ENCODE measurements at places on chromosomes 7 and 10.

DNA sequence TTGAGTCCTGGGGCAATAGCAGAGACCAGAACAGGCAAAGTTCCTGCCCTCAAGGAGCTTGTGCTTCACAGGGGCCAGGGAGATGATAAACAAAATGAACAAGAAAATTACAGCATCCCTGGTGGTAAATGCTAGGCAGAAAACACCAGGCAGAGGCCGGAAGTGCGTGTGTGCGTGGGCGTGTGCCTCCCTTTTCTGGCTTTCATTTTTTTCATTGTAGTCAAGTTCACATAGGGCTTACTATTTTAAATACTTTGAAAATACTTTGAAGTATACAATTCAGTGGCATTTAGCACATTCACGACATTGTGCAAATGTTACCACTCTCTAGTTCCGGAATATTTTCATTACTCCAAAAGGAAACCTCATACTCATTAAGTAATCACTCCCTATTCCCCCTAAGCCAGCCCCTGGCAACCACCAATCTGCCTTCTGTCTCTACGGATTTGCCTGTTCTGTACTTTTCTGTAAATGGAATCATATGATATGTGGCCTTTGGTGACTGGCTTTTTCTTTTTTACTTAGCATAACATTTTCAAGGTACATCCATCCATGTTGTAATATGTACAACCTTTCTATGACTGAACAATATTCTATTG lies 88.1 kb upstream of the PDCD4 start:
- DNase-seq = no peak

DNA sequence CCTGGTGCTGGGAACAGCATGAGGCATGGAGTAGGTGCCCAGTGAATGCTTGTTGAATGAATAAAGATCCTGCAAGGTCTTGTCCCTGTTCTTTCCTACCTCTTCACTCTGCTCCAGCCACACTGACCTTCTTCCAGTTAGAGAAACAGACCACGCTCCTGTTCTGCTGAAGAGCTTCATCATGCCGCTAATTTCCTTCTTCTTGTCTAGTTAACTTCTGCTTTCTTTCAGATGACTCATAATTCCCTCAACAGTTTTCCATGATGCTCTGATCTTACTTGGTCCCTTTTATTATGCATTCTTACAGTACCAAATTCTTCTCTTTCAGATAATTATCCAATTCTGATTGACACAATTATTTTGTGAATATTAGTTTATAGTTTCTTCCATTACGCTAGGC lies 59.5 kb upstream of the C1QL3 start:
- DNase-seq = no peak

- no peak for DNase-seq
These were observed 204.3 kb downstream of the CHCHD3 start for GRCh38 chr7:132877573-132877972.

DNA sequence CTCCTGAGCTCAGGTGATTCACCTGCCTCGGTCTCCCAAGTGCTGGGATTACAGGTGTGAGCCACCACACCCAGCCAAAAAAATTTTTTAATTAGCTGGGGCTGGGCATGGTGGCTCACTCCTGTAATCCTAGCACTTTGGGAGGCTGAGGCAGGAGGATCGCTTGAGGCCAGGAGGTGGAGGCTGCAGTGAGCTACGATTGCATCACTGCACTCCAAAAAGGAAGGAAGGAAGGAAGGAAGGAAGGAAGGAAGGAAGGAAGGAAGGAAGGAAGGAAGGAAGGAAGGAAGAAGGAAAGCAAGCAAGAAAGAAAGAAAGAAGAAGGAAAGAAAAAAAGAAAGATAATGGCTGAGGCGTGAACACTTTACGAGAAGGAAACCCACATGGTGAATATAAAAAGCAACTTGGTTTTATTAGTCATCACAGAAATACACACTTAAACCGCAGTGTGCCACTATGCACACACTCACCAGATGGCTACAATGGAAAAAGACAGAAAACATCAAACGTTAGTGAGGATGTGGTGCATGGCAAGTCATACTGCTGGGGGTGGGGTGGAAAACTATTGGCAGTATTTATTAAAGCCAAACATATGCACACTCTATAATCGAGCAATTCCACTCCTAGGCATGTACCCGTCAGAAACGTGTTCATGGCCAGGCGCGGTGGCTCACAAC lies 4.4 kb upstream of the CCL26 start:
- no peak for DNase-seq

- DNase-seq = no peak
These were observed 44.8 kb downstream of the MYOF start for GRCh38 chr10:93437086-93437945.

GRCh38 chr10:43264965-43265798 lies 1.7 kb downstream of the RASGEF1A start:
- DNase-seq = no peak

DNA sequence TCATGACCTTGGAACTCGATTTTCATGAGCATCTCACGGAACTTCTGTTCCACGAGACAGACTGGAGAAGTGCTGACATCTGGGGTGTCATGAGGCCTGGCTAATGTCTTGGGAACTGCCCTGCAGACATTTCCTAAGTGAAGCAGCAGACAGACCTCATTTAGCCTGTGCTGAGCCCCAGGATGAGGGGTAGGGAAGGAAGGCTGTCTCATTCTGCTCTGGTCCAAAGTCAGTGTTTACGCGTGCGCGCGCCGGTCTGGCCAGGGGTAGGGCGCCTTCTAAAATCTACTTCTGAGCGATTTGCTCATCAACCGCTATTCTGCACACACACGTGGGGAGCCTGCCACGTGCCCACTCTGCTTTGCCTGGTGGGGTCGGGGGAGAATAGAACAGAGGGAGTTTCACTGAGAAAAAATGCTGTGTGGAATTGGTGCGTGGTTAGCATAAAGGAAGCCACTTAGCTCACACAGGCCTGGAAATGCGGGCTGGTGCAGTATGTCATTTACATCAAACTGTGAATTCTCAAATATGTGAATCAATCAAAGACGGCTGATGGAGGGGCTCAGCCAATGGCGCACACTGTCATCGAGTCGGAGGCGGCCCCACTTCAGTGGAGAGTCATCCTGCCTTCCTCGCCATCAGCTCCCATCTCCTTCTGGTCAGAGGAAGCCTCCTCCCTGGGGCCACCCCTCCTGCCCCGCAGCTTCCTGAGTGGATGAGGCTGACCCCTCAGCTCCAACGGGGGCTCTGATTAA lies 335.1 kb downstream of the ADARB2 start:
- DNase-seq = no peak

GRCh38 chr7:134176037-134176350 lies 48.9 kb downstream of the LRGUK start:
- no peak for DNase-seq

GRCh38 chr7:154836021-154836448 lies 166.9 kb downstream of the PAXIP1 start:
- no peak for DNase-seq

DNA sequence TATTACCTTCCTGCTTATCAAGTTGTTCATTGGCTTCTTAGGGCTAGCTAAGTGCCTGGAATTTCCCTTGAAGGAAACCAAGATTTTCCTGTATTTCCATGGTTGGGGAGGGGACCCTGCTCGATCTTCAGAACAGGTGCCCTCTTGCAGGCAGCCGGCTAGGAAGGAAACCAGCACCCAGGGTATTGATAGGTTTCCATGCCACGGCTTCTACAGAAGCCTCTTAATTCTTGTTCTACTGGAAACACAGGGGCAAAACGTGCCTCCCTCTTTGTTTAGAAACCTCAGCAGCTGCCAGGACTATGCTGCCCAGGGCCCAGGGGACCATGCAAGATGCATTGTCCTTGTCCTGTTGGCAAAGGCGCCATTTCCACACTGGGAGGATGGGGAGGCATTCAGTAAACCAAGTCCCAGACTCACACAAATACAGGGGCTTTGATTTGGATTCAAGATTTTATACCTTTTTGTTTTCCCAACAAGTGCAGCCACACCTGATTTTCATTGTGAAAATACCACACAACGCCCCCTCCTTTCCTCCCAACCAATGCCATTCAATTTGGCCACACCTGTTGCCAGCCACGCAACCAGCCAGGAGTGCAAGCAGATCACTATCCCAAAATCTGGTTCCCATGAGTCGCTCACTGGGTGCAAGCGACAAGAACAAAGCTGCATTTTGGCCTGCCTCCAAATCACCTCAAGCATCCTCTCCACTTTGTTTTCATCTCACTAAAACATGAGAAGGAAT lies 29.6 kb downstream of the C10orf71 start:
- DNase-seq = no peak

GRCh38 chr10:129886263-129886662 lies 77.8 kb downstream of the EBF3 start:
- no peak for DNase-seq

GRCh38 chr7:91194841-91195240 lies 69.4 kb upstream of the FZD1 start:
- DNase-seq = no peak

DNA sequence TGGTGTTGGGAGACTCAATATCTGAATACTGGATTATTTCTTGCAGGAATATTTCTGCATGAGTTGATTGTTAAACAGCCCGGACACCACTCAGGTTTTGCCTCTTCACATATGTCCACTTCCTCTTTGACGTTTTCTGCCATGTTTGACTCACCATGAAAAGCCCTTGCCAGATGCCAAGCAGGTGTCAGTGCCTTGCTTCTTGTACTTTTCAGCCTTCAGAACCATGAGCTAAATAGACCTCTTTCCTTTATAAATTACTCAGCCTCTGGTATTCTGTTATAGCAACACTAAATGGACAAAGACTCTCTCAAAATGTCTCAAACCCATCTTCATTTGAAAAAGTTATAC lies 24.7 kb upstream of the MACC1 start:
- no peak for DNase-seq

GRCh38 chr7:6274743-6275142 lies 2.3 kb upstream of the CYTH3 start:
- DNase-seq = no peak

DNA sequence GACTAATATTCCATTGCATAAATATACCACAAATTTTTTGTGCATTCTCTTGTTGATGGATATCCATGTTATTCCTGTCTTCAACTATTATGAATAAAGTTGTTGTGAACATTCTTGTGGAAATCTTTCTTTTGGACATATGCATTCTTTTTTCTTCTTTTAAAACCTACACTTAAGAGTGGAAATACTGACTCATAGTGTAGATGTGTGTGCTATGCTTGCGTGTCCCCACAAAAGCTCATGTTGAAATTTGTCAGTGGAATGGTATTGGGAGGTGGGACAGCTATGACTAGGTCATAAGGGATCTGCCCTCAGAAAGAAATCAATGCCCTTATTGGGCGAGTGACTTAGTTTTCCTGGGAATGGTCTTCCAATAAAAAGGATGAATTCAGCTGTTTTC lies 203.6 kb upstream of the PRSS58 start:
- no peak for DNase-seq
